ENCODE measurements at places on chromosomes 16 and 17.

- no peak for DNase-seq
Measured at GRCh38 chr17:62916684-62917571, 49.1 kb upstream of the TANC2 start.

DNA sequence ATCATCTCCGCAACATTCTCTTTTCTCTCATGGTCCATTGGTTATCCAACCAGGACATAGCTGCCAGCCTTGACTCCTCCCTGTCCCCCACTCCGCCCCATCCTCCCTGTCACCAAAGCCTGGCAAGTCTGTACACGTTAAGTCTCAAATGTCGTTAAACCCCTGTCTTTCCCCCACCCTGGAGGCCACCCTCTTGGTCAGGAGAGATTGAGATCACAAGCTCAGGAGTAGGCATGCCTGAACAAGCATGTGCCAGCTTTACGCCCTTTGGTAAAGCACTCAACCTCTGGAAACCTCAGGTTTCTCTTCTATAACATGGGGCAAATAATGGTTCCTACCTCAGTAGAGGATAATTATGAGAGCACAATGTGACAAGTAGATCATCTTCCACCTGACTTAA is 38.1 kb upstream of the CCL1 start:
- no peak for DNase-seq

- no peak for DNase-seq
Measured at GRCh38 chr16:69477546-69477945, 53.1 kb downstream of the CYB5B start.

DNA sequence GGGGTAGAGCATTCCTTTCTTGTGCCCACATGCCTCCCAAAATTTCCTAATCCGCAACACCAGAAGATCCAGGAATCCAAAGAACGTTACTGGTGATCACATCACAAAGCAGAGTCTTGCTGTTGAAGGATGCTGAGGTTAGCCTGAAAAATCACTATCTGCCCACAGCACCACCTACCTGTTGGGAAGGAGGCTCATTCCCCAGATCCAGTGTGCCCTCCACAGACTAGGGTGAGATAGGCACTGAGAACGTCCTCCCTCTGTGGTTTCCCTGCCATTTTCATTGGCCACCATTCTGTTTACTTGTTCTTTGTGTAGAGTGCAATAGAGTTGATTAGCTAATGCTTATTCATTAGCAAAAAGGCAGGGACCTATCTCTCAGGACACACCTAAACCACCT is 30.3 kb downstream of the RCVRN start:
- peak; percentile 7 for DNase-seq
